CD4-positive, alpha-beta T cell treated with Interleukin-12 subunit alpha and Interleukin-12 subunit beta, for 1 hour (primary cell): ENCODE measurements at places on chromosomes 7 and 10.

- DNase-seq: no peak
Measured at GRCh38 chr10:117537904-117538524, 4.5 kb upstream of the EMX2 start.

DNA sequence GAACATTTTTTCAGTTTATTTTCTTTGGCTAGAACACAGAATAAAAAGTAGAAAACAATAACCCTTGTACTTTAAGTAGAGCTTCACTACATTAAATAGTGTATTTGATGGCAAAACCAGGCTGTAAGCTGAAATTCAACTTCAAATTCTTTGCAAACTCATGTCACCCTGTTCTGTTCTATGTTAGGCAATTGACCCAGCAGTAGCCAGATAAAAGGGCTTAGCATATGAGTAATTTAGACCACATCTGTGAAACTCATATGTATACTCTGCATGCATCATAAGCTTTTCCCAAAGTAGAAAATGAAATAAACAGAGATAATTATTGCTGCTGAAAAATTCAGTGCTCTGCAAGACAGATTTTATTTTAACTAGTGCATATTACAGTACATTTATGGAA lies 150.2 kb downstream of the GNAI1 start:
- DNase-seq: no peak

GRCh38 chr7:143222782-143223181 lies 945 bp downstream of the TAS2R40 start:
- no peak for DNase-seq

- DNase-seq: no peak
Measured at GRCh38 chr7:147415991-147416390, 1174.6 kb upstream of the C7orf33 start.
